ENCODE measurements at places on chromosomes 4 and X.

- no peak overlapping the region for H3K4me3 ChIP-seq
- H3K36me3 ChIP-seq, result no peaks in the 10 kb centered on the region
- peaks cover 17% of the 10 kb centered on the region for H3K4me1 ChIP-seq
- no peak overlapping the region for H3K27ac ChIP-seq
- no peaks in the 10 kb centered on the region for H3K27me3 ChIP-seq
Measured at GRCh38 chr4:94338681-94339351, 3.8 kb downstream of the HPGDS start.

DNA sequence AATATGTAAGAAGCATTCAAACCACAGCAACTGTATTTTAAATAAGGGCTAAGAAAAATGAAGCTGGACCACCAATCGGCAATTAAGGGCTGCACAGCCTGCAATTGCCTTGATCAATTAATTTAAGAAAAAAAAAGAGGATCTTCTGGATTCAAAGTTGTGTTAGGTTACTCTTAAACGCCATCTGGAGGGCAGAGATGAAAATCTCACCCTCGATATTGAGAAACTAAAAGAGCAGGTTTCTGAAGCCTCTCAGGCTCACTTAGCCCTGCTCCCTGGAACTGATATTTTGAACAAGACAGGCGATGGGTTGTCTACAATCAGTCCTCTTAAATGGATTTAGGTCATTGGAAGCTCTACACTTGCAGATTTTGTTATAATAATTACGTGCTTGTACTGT lies 579.4 kb downstream of the GRXCR1 start:
- DNase-seq, result no peak
- no peak overlapping the region for H3K27ac ChIP-seq
- no peaks in the 10 kb centered on the region for H3K27me3 ChIP-seq
- H3K4me3 ChIP-seq, result no peak overlapping the region
- H3K4me1 ChIP-seq, result peaks cover 1% of the 10 kb centered on the region

GRCh38 chr4:36255577-36255976 lies 11.3 kb upstream of the ARAP2 start:
- H3K4me1 ChIP-seq, result peaks cover 21% of the 10 kb centered on the region
- no peaks in the 10 kb centered on the region for H3K27me3 ChIP-seq
- H3K36me3 ChIP-seq, result no peaks in the 10 kb centered on the region
- peak; percentile 26 for DNase-seq

GRCh38 chrX:48703642-48704481 lies 7.3 kb downstream of the SUV39H1 start:
- peaks cover 7% of the 10 kb centered on the region for H3K4me1 ChIP-seq
- no peaks in the 10 kb centered on the region for H3K27me3 ChIP-seq
- peak overlapping the region; percentile 3 for H3K27ac ChIP-seq

DNA sequence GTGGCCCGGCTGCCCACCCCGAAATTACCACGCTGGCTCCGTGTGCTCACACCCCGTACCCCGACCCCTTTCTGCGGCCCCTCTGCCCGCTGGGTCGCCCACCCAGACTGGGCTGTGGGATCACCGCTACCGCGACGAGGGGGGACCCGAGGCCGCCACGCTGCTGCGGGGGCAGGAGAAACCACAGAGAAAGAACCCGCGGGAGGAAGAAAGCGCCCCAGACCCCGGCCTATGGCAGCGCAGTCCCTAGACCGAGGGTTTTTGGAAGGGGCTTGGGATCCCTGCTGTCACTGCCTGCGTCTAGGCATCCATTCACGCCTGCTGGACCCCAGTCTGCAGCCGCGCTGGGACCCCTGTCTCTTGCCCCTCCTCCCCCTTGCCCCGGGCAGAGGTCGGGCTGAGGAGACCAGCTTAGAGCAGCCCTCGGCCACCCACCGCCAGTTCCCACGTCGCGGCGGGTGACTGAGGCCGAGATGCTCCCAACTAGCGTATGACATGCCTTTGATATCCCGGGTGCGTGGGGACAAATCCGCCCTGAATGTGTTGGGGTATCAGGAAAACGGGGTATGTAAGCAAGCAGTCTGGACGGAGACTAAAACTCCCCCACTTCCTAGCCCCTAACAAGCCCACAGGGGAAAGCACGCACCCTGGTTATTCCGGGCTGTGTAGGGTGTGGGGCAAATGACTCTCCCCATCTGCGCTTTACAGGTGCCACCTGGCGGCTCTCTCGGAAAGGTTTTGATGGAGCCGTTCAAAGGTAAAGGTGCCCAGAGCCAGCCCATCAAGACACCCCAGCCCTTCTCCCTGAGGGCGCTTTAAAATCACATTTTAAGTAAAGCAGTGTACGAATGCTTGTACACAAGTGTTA lies 862 bp upstream of the INPP4B start:
- peaks cover 28% of the 10 kb centered on the region for H3K4me1 ChIP-seq
- DNase-seq, result peak; percentile 22
- no peak overlapping the region for H3K27ac ChIP-seq
- H3K36me3 ChIP-seq, result no peaks in the 10 kb centered on the region
- peak overlapping the region; percentile 86 for H3K4me3 ChIP-seq

DNA sequence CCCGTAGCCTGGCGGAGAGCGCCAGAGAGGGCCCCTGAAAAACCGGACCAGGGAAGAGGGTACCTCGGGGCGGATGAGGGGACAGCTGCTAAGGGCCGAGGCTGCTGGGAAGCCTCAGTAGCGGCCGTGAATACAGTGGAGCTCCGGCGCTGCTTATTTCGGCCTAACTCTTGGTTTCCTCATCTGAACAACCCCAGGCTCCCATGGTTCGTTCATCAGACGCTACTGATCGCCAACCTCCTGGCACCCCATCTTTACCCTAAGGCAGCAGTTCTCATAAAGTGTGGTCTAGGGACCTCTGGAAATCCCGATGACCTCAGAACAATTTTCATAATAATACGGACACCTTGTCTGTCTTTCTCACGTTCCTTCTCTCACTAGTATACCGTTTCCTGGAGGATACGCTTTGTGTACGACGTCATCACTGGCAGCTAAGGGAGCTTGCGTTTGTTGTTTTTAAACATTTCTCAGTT lies 645 bp upstream of the RAB28 start:
- DNase-seq, result no peak
- H3K4me3 ChIP-seq, result peak overlapping the region; percentile 86
- H3K36me3 ChIP-seq, result peaks cover 2% of the 10 kb centered on the region
- H3K4me1 ChIP-seq, result peaks cover 14% of the 10 kb centered on the region

DNA sequence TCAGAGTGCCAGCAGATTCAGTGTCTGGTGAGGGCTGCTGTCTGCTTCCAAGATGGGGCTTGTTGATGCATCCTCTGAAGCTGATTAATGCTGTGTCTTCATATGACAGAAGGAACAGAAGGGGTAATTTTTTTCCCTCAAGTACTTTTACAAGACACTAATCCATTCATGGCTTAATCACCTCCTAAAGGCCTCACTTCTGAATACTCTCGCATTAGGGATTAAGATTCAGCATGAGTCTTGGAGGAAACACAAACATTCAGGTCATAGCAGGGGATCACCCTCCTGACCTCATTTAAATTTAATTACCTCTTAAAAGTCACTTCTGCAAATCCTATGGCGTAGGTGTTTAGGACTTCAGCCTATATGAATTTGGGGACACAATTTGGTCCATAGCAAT lies 1145.5 kb upstream of the PCDH10 start:
- H3K27me3 ChIP-seq, result no peaks in the 10 kb centered on the region
- H3K36me3 ChIP-seq, result no peaks in the 10 kb centered on the region
- no peaks in the 10 kb centered on the region for H3K4me1 ChIP-seq
- no peak for DNase-seq

GRCh38 chr4:112523764-112524505 lies 8.0 kb upstream of the NEUROG2 start:
- peaks cover 57% of the 10 kb centered on the region for H3K27me3 ChIP-seq
- H3K4me1 ChIP-seq, result peaks cover 10% of the 10 kb centered on the region
- peak; percentile 66 for DNase-seq
- no peaks in the 10 kb centered on the region for H3K36me3 ChIP-seq
- H3K27ac ChIP-seq, result peak overlapping the region; percentile 65
- H3K4me3 ChIP-seq, result peak overlapping the region; percentile 85

DNA sequence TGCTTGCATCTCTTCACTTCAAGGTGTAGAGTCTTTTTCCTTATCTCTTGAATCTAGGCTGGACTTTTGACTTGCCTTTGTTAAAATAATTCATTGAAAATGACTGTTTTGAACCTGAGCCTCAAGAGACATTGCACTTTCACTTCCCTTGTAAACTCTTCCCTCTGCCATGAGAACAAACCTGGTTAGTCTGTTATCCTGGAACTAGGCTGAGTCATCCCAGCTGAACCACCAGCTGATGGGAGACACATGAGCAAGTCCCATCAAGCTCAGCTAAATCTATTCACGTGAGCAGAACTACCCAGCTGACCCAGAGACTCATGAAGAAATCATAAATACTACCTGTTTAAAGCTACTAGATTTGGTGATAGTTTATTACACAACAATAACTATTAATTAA lies 202.3 kb upstream of the CENPE start:
- no peak overlapping the region for H3K4me3 ChIP-seq
- H3K27ac ChIP-seq, result no peak overlapping the region
- H3K4me1 ChIP-seq, result no peaks in the 10 kb centered on the region
- no peaks in the 10 kb centered on the region for H3K36me3 ChIP-seq
- H3K27me3 ChIP-seq, result no peaks in the 10 kb centered on the region

- H3K4me3 ChIP-seq, result no peak overlapping the region
- peaks cover under 1% of the 10 kb centered on the region for H3K4me1 ChIP-seq
- DNase-seq, result no peak
- H3K27me3 ChIP-seq, result no peaks in the 10 kb centered on the region
- no peaks in the 10 kb centered on the region for H3K36me3 ChIP-seq
- no peak overlapping the region for H3K27ac ChIP-seq
Measured at GRCh38 chrX:150842198-150842685, 56.2 kb downstream of the CD99L2 start.

DNA sequence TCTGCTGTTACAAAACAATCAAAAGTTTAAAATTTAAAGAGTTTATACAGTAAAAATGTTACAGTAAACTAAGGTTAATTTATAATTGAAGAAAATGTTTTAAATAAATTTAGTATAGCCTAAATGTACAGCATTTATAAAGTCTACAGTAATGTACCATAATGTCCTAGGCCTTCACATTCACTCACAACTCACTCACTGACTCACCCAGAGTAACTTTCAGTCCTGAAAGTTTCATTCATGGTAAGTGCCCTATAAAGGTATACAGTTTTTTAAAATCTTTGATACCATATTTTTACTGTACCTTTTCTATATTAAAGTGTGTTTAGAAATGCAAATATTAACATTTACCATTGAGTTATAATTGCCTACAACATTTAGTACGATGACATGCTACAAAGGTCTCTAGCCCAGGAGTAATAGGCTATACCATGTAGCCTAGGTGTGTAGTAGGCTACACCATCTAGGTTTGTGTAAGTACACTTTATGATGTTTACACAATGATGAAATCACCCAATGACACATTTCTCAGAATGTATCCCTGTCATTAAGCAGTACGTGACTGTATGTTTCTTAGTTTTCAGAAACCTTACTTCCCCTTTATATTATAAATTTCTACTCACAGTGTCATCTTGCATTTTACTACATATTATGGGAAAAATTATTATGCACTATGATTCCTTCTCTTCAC lies 320.8 kb downstream of the ADAM29 start:
- DNase-seq, result no peak
- no peak overlapping the region for H3K27ac ChIP-seq
- no peaks in the 10 kb centered on the region for H3K27me3 ChIP-seq
- H3K36me3 ChIP-seq, result no peaks in the 10 kb centered on the region

- peaks cover 10% of the 10 kb centered on the region for H3K4me1 ChIP-seq
- no peak overlapping the region for H3K27ac ChIP-seq
- no peaks in the 10 kb centered on the region for H3K36me3 ChIP-seq
- peaks cover 28% of the 10 kb centered on the region for H3K27me3 ChIP-seq
Measured at GRCh38 chr4:53592686-53593501, 1.6 kb upstream of the LNX1 start.

DNA sequence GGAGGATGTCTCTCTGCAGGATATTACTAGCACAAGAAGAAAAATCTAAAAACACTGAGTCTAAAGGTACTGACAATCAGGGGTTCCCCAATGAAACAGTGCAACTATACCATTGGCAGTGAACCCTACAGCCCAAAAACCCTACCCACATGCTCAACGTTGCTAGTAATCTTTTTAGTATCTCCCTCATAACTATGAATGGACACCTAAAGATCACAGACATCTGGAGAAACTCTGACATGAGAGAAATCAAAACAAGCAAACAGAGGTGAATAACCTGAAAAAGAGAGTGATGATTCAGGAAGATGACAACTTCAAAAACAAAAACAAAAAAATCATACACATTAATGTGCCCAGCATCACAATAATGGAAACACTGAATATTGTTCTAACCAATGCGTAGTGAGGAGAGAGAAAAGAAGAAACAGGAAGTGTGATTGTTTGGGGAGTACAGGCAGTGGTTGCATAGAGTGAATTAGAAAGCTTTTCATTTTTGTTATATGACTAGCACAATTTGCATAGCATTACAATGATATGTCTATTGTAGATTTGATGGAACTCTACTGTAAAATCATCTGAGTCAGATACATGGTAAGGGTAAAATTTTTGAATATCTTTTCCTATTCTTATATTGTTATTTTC lies 78.9 kb upstream of the FMR1 start:
- H3K4me3 ChIP-seq, result no peak overlapping the region
- H3K4me1 ChIP-seq, result peaks cover 2% of the 10 kb centered on the region
- DNase-seq, result no peak
- H3K27me3 ChIP-seq, result no peaks in the 10 kb centered on the region
- H3K36me3 ChIP-seq, result no peaks in the 10 kb centered on the region
- no peak overlapping the region for H3K27ac ChIP-seq

DNA sequence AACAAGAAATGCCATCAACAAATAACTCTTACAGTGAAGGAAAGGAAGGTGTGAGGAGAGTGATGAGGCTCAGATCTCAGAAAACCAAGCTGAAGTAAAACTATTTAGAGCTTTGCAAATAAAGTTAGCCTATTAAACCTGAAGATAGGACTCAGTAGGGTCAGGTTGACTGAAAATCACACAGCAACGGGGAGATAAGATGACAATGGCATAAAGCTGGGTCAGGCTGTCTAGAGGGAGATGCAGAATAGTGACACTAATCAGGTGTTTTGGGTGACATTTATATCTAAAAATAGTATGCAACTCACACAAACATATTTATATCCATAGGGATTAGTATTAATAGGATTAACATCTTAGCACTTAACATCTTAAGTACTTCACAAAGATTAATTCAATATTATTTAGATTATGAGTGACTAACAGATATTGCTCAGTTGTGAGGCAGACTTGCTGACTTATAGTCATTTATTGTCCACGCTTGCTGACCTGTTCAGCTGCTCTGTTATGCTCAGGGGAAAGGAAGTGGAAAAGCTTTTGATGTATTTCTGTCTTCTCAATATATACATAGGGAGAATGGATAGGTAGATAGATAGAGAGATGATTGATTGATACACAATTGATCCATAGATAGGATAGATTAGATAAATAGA lies 130.7 kb upstream of the GUCY1A1 start:
- H3K27me3 ChIP-seq, result no peaks in the 10 kb centered on the region
- H3K4me3 ChIP-seq, result no peak overlapping the region
- no peaks in the 10 kb centered on the region for H3K36me3 ChIP-seq
- H3K27ac ChIP-seq, result no peak overlapping the region

- no peaks in the 10 kb centered on the region for H3K27me3 ChIP-seq
- H3K4me1 ChIP-seq, result no peaks in the 10 kb centered on the region
- no peak for DNase-seq
- no peaks in the 10 kb centered on the region for H3K36me3 ChIP-seq
- H3K27ac ChIP-seq, result no peak overlapping the region
Measured at GRCh38 chr4:83782591-83782990, 246.7 kb downstream of the GPAT3 start.

Measured in stimulated activated naive B cell treated with anti-CD40 and anti-IgM and Interleukin-4, amounts not matched to agents 10 μg/mL and 1 μg/mL and 100 μg/mL, for 72 hours (primary cell).